Inflammatory macrophage (primary cell): ENCODE measurements at places on chromosomes 11 and 22.

GRCh38 chr11:116533186-116533825, 239.5 kb downstream of the BUD13 start:
- DNase-seq: no peak

- DNase-seq: no peak
Measured at GRCh38 chr22:28791841-28792490, 8.4 kb downstream of the XBP1 start.

GRCh38 chr22:24305260-24305692, 34.6 kb downstream of the SPECC1L start:
- no peak for DNase-seq

DNA sequence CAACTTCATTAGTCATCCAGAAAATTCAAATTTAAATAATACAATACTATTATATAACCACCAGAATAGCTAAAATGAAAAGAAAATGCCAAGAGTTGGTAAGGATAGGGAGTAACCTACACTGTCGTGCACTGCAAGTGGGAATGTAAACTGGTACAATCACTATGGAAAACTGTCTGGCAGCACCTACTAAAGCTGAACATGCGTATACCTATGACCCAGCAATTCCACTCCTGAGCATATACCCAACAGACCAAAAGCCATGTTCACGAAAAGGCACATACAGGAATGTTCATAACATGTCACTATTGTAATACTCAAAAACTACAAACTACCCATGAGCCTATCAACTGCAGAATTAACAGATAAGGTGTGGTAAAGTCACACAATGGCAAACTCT, 32.7 kb downstream of the DENND5A start:
- no peak for DNase-seq

DNA sequence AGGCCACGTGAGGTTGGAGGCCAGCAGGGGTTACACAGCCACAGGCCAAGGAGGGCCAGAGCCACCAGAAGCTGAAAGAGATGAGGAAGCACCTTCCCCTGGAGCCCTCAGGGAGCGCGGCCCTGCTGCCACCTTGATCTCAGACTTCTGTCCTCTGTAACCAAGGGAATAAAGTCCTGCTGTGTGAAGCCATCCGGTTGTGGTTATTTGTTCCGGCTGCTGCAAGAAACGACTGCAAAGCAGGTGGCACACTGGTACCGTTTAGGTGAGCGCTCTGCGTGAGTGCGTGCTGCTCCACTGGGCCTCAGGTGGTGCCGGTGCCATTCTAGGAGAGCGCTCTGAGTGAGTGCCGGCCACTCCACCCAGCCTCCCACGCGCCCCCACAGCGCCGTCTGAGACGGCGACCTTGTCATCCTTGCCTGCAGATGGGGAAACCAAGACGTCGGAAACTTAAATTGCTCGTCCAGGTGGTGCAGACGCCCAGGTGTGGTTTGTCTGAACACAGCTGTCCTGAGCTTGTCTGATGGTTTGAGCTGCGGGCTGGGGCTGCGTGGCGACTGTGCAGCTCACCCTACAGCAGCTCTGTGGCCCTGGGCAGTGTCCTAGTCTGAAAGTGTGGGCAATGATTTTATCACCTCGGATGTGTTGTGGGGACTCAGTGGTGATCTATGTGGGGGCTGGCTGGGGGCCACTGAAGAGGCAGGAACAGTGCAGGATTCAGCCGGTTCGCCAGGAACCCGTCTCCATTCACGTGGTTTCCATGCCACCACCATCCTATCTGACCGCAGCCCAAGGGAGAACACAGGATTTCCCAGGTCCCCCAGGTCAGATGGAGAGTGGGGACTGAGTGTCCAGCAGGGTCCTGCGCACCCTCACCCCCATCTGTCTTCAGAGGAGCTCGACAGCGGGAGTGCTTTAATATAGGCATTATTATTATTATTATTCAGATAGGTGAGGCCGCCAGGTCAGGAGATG, 4.6 kb upstream of the MRGPRG start:
- no peak for DNase-seq

GRCh38 chr22:43827926-43828724, 16.0 kb upstream of the EFCAB6 start:
- no peak for DNase-seq

- no peak for DNase-seq
Measured at GRCh38 chr11:41920374-41920773, 460.9 kb upstream of the LRRC4C start.

DNA sequence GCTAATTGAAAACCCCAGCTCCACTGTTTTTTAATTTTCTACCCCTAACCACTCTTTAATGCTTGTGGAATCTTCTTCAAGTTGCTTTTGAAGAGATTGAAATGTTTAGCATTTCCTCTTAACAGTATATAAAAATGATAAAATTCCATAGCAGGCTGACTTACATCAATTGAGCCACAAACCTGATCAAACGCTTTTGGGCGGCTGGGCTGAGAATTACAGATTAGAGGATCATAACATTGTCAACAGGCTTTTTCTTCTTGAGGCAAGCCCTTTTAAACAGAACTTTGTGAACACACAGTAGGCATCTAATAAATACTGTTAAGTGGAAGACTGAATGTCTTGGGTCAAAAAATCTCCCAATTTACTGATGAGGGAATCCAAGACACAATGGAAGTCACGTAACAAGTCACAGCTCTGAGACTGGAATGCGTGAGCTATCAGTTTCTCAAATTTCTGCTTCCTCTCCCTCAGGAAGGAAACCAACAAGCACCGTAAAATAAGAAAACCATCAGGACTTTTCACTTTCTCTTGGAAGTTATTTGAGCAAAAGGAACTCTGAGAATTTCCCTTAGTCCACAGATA, 50.0 kb upstream of the CCDC89 start:
- no peak for DNase-seq

DNA sequence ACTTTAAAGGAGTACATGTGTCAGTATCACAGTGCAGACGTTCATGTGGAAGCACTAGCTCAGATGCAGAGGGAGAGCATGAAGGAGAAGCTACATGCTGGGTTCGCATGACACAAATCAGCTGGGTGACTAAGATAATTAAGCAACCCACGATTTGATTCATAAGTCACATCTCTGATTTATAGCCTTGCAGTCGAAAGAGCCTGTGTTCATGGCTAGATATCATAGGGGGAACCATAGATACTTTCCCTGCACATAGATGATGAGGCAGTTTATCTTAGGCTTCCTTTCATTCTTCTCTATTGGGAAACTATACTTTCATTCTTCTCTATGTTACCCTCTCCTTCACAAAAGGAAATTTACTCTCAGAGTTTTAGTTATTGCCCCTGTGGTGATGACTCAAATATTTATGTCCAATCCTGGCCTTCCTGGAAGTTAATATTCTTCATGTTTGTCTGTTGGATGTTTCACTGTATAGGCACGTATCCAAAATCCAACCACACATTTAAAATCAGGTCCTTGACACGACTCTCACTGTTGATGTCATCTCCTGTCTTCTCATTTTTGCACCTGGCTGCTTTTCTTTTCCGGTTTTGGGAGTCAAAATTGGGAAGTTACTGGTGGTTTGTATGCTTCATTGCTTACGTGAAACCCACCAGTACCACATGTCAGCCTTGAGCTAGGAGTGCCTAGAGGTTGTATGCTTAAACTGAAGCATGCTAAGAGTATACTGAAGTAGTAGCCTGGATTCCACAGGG, 56.3 kb upstream of the SLC5A12 start:
- DNase-seq: no peak

- DNase-seq: peak; percentile 86
Measured at GRCh38 chr11:120334894-120335462, 1.2 kb upstream of the ARHGEF12 start.

DNA sequence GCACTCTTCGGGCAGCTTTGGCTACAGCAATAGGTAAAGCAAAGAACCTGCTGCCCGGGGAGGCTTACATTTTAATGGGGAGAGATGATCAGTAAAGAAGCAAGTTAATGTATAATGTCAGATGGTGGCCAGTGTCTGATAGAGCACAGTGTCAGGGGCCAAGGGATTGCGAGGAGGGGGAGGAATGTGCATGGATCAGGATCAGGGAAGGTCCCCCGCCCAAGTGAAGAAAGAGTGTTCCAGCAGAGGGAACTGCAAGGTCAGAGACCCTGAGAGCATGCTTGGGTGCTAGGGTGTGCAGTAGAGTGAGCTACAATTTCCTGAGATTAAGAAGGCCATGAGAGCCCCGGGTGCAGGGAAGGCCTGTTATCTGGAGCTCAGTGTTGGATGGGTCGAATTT, 39.7 kb downstream of the TIMP3 start:
- no peak for DNase-seq

GRCh38 chr22:22721681-22722354, 77.4 kb downstream of the GGTLC2 start:
- peak; percentile 91 for DNase-seq

DNA sequence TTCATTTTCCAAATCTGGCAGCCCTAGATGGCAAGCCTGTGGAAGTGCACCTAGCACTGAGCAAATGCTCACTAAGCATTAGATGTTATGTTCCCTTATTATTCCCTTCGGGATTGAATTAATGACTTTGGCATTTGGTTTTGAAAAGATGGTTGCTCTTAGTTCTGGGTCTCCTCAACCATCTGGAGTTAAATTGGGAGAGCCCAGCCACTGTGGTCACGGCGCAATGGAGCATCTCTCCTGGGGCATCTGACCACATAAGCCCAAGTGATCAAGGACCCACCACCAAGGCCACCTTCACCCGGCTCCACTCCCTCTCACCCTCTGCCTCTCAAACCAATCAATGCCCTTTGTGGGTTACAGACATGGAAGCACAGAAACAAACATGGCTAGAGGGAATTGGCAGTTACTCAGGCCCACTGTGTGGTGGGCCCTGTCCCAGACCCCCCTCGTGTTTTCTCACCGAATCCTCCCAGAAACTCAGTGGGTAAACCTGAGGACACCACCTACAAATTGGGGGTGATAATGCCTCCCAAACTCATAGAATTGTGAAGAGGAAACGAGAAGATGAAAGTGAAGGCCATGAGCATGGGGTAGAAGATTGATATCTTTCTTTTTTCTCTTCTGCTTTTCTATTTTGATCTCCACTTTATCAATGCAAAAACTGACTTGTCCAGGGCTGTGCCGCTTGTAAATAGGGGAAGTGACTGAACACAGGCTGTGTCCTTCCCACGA, 52.2 kb downstream of the IRAG1 start:
- peak; percentile 67 for DNase-seq

DNA sequence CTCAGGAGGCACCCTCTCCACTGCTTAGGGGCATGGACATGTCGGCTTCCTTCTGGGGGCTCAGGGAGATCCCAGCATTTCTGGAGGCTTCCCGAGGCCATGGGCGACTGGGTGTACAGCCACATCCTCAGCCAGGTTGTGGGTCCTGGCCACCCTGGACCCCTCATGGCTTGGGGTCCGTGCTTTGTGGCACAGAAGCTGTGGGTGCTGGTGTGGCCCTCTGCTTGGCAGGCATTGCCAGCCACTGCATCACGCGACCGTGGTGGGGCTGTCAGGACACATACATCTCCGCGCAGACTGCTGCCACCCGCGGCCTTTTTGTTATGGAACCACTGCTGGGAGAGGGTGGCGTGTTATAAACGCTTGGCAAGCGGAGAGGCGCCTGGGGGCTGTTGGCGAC, 1174.9 kb downstream of the BRD1 start:
- no peak for DNase-seq

DNA sequence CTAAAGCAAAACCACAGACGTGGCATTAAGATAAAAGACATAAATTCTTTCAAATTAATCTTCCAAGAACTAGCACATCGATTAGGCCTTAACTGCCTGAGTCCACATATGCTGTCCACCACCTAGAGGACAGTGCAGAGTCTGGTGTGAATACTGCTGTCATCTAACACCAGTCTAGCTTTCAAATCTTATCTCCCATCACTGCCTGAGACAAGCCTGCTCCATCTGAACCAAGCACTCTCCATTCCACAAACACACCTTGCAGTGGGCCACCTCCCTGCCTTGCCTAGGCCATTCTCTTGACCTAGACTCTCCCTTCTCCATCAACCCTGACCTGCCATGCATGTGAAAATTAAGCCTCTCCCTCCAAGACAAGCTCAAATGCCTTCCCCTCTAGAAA, 129.5 kb upstream of the PITPNB start:
- DNase-seq: no peak

GRCh38 chr11:133723056-133723455, 122.3 kb downstream of the SPATA19 start:
- DNase-seq: no peak

DNA sequence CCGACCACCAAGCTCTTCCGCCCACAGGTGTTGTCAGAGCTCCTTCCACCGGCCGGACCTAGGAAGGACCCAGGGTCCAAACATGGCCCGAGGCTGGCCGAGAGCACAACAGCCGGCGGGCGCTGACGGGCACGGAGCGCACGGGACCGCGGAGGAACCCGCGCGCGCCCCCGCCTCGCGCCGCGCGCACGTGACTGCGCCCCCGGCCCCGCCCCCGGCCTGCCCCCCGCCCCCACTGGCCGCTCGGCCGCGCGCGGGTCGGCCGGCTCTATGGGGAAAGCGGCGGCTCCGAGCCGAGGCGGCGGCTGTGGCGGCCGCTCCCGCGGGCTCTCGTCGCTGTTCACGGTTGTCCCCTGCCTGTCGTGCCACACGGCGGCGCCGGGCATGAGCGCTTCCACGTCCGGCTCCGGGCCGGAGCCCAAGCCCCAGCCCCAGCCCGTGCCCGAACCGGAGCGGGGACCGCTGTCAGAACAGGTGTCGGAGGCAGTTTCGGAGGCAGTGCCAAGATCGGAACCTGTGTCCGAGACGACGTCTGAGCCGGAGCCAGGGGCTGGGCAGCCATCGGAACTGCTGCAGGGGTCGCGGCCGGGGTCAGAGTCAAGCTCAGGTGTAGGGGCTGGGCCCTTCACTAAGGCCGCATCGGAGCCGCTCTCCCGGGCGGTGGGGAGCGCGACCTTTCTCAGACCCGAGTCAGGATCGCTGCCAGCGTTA, at the start of gene OSBP2:
OSBP2 (plus strand) TSS at position 235 of the 711 bp plus-strand sequence; CDS start at position 271, 36 bp downstream.
- DNase-seq: peak; percentile 43
